Left renal cortex interstitium (tissue), 4 donors: ENCODE measurements at places on chromosomes 12 and 14. TPM values are rescaled to one million over a fixed set of nuclear protein-coding genes. Genes with fewer than 3 reads are reported as not detected.

DNA sequence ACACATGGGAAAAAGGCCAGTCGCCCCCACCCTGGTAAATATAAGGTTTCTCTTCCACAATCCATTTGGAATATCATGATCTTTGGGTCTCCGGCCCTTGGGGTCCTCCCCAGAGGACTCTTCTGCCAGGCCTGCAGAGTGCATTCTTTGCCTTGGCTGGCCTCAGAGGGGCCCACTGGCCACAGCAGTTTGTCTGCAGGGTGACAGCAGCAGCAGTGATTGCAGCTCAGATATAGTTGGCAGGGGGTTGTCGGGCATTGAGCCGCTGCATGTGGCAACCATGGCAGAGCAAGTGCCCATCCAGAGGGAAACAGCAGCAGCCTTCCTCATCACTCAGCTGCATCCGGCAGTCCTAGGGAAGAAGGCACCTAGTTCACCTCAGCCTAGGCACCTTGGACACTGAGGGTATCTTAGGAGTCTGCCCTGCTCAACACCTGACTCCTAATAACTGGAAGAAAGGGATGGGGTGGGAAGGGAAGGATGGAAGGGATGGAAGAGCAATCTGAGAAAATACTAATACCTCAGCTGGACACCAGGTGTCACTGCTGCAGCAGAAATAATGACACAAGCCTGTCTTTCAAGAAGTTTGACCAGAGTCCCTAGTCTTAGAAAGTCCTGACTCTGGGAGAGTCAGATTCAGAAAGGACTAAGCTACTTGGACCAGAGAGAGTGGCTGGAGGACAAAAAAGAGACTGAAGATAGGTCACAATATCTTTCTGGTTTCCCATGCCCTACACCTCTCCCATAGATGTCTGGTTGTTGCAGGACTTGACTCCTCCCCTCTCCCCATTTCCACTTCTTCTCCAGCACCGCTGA lies 8.9 kb downstream of the AJUBA start:
- no peak for DNase-seq

GRCh38 chr14:103317251-103317650 lies 16.8 kb upstream of the EIF5 start:
- no peak for DNase-seq

TMEM233 gene
- 1.7 TPM for polyA plus RNA-seq

AQP6 gene
- 23.7 TPM for polyA plus RNA-seq

PRPF39 gene
- 73.7 TPM for polyA plus RNA-seq

AGAP2 gene
- 1.3 TPM for polyA plus RNA-seq

ACSM4 gene
- polyA plus RNA-seq = not detected

DENND5B gene
- polyA plus RNA-seq = 27.0 TPM
